ENCODE measurements at places on chromosomes 2 and 18.

- no peak for DNase-seq
These were observed 7.7 kb upstream of the SULT1C4 start for GRCh38 chr2:108370080-108370479.

DNA sequence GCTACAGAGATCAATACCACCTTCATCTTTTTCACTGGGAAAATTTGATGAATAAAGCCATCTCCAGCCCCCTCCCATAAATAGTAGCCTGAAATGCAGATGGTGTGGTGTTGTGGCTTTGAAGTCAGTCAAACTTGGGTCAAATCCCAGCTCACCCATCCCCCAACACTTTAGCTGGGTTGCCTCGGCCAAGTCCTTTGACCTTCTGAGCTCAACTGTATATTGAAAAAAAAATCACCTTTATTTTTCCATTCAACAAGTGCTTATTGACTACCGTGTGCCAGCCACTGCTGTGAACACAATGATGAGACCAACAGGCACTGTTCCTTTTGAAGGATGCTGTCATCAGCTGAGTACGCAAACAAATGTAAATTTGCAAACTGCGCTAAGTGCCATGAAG, 35.1 kb upstream of the NTSR2 start:
- no peak for DNase-seq

GRCh38 chr2:37338933-37339332, 5.5 kb upstream of the QPCT start:
- DNase-seq: no peak

- no peak for DNase-seq
These were observed 1.7 kb downstream of the PRELID3A start for GRCh38 chr18:12409469-12409868.

DNA sequence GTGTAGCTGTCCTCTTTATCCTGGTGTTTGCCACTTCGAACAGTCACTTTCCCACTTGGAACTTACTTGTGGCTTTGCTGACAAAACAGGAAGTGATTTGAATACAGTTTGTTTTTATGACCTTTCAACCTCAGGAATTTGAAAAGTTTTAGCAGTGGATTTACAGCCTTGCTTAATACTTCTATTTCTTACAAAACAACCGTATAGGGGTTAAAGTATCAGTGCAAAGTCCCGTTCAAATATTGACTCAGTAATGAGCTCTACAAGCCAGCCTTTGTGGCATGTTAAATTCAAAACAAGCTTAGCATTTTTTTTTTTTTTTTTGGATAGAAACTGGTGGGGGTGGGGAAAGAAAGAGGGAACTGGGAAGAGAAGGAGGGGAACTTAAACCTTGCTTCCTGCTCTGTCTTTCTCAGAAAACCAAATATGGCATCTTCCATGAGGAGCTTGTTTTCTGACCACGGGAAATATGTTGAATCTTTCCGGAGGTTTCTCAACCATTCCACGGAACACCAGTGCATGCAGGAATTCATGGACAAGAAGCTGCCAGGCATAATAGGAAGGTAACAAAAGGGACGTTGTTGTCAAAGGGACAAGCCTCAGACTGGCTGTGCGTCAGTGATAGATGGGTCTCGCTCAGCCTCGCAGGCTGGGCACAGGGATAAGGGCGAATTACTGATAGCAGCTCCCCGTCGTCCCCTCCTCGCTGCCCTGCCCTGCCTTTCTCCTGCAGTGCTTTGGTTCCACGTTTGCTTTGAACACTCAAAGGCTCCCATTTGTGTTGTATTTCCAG, at the start of gene HNMT:
HNMT (plus strand) TSS at position 408 of the 793 bp plus-strand sequence; CDS start at position 427, 19 bp downstream.
- DNase-seq: no peak

GRCh38 chr2:144426355-144426754, 93.6 kb downstream of the ZEB2 start:
- DNase-seq: no peak

GRCh38 chr2:212592695-212593094, 54.1 kb upstream of the ERBB4 start:
- no peak for DNase-seq

DNA sequence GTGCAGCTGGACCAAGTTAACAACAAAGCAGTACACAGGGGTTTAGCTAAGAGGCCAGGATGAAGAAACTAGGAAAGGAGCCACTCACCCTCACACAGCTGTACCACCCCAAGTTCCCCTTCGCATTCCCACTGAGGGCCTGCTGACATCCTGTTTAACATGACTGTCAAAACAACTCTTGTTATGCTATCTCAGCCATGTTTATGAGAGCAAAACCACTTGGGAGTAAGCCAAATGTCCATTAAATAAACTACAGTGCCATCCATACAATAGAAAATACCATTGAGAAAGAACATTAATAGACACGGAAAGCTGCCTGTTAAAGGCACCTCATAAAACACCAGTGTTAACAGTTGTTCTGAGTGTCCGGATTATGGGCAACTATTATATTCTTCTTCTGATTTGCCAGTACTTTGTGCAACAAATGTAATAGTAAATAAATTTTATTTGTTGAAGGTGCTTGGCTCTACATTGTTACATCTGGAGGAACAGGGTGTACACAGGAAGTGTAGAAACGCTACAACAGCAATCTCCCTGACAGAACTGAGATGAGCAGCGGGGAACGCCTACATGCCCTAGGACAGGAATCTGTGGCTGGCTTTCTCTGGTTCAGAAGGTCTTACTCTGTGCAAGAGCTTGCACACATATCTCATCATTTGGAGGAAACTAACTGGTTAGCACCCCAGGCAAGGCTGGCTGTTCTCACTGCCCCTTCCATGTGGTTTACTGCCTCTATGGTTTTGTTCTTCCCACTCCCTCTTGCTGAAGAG, 85.6 kb downstream of the EHD3 start:
- no peak for DNase-seq

GRCh38 chr2:128628206-128628605, 309.5 kb upstream of the HS6ST1 start:
- no peak for DNase-seq

DNA sequence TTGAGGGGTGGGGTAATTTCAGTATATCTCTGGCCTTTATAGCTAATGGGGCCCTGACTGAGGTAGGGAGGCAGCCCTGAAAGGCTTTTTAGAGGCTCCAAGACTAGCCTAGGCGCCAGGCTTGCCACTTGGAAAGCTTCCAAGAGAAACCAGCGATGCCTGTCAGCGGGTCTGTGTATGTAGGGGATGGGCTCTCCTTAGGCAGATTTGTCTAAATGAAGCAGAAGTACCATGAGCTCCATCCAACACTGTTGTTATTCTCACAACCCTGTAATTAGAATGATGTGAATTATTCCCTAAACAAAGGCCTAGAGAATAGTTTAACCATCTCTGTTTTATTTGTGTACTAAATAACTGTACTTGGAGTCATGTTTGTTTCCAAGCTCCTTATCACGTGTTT, 138.1 kb downstream of the B3GNT2 start:
- DNase-seq: no peak

DNA sequence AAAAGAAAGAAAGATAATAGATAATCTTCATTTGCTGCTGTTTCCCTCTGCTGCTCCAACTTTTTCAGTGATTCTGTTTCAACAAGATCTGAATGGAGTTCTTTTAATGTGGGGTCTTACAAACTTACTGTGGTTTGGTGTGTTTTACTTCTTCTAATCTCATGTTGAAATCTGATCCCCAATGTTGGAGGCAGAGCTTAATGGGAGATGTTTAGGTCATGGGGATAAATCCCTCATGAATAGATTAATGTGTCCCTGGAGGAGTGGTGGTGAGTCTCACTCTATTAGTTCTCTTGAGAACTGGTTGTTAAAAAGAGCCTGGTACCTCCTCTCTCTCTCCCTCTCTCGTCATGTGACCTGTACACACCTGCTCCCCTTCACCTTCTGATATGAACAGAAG, 442.4 kb downstream of the EPHA4 start:
- no peak for DNase-seq

DNA sequence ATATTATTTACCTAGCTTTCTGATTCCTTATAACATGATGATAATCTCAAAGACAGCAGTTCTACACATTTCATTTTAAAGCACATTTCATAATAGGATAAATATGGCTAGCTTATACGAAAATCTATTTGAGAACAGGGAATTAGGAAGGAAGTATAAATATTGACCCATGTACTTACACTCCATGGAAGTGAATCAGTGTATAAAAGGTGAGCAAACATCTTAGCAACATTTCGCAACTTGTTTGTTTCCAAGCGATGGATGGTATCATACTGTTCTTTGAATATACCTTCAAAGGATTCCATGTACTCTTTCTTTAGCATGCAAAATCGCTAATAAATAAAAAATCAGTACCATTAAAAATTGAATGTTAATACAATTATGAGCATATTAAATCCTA, 53.1 kb downstream of the CWC22 start:
- no peak for DNase-seq

DNA sequence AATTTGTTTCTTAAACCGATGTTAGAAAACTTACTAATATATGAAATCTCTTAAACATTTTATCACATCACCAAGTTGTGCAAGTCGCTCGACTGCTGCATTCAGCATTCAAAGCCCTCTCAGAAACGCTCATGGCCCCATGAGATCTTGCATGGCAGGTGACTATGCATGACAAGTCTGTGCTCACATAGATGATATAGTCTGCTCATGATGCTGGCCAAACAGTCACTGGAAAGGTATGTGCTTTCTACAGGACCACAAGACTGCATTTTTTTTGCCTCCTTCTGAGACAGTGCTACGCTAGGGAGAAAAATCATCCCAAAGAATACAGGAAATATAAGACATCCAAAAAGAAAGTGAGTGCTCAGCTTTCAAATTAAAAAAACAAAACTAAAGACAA, 98.3 kb upstream of the ZBTB14 start:
- DNase-seq: no peak

DNA sequence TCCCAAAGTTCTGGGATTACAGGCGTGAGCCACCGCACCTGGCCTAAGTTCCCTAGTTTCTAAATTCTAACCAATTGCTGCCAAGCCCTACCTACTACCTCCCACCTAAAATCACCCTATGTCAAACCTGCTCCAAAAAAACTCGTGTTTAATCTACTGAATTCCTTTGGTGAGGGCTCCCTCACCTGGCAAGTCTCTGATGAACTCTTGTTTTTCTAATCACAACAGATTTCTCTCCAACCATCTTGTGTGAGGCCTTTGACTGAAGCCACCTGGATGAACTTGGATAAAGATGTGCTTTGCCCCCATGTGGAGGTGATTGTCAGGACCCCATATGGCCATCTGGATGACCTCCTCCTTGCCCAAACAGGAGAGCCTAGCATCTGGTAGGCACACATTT, 17.4 kb upstream of the SLC35G4 start:
- no peak for DNase-seq

DNA sequence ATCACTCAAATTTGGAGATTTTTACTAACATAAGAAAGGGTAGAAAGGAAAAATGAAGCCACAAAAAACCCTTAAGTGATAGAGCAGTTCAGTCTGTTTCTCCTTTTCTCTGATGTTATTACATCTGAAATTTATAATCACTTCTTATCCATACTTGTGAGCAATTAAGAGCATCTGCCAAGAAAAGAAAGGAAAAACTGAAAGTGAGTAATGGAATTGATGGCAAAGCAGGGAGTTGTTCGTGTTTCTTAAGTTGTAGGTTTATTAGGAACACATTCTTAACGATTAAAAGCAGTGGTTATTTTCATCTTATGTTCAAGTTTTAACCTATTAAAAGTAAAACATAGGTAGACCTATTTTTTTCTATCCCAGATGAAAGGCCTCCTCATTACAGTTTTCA, 277.7 kb downstream of the RND3 start:
- DNase-seq: no peak

DNA sequence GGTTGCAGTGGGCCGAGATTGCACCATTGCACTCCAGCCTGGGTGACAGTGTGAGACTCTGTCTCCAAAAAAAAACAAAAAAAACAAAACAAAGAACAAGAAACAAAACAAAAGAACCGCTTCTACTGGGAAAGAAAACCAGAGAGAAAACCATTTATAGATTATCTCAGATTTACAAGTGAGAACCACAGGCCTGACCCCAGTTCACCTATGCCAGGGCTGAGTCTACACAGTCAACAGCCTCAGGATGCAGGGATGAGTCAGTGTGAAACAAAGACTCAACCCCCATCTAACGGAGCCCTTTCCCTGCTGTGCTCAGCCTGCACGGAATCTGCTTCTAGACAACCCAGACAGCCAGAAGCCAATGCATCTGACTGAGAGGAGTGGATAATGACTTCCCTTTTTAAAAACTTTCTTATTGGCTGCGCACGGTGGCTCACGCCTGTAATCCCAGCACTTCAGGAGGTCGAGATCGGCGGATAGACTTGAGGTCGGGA, 25.5 kb upstream of the YWHAQ start:
- peak; percentile 26 for DNase-seq

DNA sequence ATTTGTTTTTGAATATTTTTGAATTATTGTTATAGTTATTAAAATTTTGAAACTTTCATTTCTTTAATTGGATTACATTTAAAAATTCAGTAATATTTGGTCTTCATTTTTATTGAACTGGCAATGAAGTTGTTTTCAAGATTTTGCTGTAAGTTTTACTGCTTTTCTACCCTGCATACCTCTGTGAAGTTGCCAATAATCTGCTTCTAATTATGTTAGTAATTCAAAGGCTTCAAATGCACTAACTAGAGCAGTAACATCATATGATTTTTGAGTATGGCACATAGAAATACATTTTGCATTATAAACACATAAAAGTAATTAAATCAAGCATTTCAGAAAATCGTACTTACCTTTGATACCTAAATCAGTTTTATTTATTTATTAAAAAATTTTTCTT, 40.3 kb upstream of the FAM171B start:
- no peak for DNase-seq

DNA sequence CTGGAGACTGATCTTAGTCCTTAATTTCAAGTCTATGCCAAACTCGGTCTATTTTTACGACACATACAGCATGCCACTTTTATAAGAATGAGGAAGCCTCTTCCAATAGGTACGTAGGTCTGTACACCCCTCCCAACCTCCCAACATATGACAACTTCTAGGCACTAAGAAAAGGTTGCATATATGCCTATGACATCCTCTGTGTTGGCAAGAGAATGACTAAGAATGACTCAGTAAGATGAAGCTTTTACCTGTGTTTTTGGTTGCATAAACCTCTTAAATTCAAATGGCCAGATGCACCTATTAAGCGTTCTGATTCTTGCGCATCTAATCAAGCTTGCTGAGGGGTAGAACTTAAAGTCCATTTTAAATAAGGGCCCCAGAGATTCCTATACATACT, 586.4 kb upstream of the ZEB2 start:
- no peak for DNase-seq

DNA sequence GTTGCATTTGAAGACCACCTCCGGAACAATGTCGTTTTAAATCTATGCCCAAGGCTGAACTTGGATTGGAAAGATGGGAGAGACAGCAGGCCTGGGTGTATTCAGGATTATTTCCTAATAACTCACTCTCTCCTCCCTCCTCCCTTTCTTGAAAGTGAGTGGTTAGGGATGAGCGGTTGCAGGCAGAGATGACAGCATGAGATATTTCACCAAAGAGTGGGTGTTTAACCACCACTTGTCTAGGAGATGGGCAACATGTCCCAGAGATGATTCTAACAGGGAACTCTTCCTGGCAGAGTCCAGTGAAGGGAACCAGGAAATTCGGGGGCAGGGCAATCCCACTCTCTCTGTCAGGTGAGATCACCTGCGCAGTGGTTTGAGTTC, 123.2 kb downstream of the KCTD1 start:
- DNase-seq: no peak

Data from stimulated activated CD8-positive, alpha-beta memory T cell treated with anti-CD3 and anti-CD28 coated beads, Interleukin-4, amount 100 ng/mL, for 24 hours (primary cell).